ENCODE measurements at places on chromosomes 2 and 18. TPM values are rescaled to one million over a fixed set of nuclear protein-coding genes. Genes with fewer than 3 reads are reported as not detected.

The GALNT14 gene
- 41.7 TPM for polyA plus RNA-seq

The KCNG2 gene
- 0.48 TPM for polyA plus RNA-seq

The IL1R1 gene
- polyA plus RNA-seq, result 41.7 TPM

GRCh38 chr18:2139691-2140090 lies 431.6 kb downstream of the METTL4 start:
- DNase-seq, result no peak
